ENCODE measurements at places on chromosomes 2 and 18.

- DNase-seq, result no peak
These were observed 283.1 kb downstream of the CELF4 start for GRCh38 chr18:37282386-37283037.

DNA sequence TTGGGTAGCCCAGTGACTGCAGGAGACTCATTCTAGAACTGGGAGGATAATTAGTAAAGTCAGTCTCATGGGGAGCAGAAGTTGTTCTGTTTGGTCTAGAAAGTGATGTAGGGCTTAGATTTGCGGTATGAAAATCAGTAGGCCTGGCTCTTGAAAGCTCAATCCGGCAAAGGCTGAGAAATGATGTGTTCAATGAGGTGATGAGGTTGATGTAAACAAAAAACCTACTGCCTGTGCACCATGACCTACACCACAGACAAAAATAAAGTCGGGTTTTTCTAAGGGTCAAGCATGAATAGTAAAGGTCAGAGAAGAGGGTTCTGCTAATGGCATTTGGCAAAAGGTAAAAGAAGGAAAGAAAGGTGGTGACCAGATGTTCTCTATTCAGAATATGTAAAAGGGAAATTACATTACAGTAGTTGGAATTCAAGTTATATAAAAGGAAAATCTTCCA lies 80.8 kb upstream of the COL5A2 start:
- DNase-seq, result no peak

- no peak for DNase-seq
These were observed 702.9 kb downstream of the ERBB4 start for GRCh38 chr2:211835695-211836094.

DNA sequence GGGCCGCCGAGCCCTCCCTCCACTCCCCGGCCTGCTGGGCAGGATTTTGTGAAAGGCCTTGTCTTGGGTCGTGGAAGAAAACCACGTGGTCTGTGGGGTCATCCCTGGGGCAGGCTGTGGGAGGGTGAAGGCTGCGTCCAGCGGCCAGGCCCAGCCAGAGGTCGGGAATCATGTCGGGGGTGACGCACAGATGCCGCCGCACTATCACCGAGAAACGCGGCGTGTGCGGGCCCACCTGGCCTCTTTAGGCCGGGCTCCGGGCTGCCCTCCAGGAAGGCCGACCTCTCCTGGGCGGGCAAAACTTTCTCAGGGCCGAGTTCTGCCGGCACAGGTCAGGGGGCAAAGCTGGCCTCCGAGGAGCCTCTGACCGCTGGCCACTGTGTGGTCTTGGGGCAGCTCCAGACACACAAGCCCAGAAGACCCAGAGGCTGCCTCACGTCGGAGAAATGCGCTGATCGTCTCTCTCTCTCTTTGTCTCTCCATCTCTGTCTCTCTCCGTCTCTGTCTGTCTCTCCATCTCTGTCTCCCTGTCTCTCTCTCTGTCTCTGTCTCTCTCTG lies 28.4 kb downstream of the NFATC1 start:
- DNase-seq, result no peak

DNA sequence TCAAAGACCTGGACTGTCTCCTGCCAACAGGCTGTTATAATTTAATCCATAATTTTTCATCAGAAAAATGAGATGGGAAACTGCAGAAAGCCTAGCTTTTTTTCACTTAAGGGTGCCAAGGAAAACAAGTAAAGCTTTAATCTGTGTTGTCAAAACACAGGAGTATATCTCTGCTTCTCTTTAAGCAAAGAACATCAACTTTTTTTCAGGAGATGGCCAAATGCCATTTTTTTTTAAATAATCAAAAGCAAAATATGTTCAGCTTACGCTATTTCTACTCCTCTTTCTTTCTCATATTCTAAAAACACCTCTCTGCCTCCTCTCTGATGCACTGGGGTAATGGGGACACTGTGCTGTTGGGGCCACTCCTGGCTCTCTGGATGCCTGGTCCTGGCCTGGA lies 73.1 kb upstream of the NXPH2 start:
- DNase-seq, result no peak
